ENCODE measurements at places on chromosomes 5 and 9.

DNA sequence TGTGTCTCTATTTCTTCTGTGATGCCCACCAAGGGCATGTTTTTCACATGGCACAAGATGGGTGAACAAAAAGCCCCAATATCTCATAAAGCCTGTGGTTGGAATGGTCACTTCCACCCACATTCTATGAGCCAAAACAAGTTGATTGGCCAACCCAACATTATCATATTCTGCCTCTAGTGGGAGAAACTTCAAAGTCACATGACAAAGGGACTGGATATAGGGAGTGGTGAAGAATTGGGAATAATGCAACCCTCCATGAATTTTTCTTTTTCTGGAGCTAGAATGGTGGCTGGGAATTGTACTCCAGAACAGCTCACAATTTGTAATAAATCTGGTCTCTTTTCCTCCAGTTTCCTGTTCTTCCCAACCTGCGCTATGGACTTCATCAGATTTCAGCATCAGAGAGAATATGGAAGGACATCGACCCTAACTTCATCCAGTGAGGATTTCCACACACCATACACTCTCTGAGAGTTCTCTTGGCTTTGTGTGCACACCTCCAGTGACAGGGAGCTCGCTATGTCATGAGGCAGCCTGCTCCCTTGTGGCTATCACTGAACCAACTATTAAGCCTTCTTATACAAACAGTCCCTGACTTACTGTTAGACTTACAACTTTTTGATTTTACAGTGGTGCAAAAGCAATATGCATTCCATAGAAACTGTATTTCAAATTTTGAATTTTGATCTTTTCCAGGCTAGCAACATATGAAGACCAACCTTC is 12.0 kb upstream of the B4GALT1 start:
- DNase-seq: no peak

DNA sequence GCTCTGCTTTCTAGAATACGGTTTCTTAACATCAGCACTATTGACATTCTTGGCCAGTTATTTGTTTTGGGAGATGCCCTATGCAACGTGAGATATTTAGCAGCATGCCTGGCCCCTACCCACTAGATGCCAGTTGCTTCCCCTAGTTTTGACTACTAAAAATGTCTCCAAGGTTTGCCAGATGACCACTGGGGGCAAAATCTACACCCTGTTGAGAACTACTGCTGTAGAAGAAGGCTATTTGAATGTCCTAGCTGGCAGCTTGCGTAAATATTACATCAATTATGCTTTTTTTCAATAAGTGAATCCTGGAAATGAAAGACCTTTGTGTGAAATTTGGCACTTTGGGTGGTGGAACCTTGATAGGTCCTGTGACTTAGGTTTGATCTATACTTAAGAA is 5.0 kb downstream of the NCBP1 start:
- DNase-seq: no peak

DNA sequence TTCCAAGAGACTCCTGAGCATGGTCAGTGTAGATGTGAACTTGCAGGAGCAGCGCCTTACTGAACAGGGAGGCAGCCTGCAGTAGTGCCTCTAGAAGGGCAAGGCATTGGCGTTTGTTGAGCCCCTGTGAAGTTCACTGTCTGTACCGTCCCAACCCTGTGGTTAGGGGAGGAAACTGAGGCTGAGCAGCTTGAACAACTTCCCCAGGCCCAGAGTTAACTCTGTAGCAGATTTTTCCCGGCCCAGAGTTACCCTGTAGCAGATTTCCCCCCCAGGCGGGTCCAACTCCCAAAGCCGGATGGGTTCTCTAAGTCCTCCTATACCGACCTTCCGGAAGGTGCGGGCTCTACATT is 9.6 kb downstream of the LMX1B start:
- no peak for DNase-seq

- DNase-seq: no peak
Observed at GRCh38 chr5:159333545-159333925, 3.2 kb upstream of the IL12B start.

DNA sequence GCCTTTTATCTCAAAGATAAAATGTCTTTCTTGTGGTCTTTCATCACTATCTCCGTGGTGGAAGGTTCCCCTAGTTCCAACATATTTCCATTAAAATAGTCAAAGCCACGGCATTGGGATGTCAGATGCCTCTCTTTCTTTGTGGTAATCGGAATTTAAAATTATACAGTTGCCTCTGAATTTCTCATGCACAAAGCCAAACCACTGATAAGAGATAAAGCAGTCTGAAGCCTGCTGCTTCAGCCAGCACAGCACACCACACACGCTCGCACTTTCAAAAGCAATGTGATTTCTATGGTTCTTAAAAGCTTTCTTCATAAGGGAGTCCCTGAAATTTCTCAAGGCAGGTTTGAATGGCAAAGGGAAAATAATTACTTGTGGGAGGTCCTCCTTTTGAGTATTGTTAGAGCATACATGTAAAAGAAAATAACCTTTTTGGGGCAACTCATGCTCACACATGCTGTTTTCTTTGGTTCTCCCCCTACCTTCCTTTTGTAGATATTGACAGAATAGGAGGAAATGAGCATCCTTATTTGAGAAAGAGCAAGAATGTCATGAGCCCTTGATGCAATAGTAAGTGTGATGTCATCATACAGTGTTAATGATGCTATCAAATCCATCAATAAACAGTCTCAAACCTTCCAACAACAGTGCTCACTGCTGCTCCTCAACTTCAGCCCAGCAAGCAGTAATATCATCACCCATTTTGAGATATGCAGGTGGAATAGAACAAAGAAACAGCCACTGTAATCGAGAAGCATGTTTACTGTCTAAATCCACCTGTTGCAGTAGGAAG is 85.7 kb upstream of the PPP1R2B start:
- DNase-seq: no peak

DNA sequence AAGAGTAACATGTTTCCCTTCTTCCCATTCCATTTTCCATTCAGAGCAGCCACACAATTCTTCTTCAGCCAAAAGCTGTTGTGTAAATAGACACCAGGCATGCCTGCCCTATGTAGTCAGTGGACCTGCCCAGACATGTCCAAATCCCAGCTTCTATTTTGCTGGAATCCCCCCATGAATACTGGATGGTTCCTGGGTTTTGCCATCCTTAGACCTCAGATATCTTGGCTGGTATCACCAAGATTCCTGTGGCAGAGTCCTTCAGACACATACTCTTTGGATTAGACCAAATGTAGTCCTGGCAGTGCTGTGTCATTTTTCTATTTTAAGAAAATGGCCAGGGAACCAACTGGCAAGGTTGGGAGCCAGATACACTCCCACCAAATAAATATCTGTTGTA is 10.3 kb downstream of the FST start:
- DNase-seq: no peak

DNA sequence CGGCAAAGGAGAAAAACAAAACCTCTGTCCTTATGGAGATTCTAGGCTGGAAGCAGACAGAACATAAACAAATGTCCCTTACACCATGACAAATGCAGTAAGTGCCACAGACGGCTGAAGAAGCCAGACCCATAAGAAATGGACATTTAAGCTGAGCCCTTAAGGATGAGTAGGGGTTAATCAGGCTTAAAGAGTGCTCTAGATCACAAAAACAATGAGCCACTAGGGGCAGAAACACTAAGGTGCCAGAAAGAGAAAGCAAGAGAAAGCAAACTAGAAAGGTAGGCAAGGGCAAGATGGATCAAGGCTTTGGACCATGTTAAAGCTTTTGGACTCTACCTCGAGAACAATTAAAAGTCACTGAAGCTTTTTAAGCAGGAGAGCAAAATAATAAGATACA is 326.9 kb upstream of the WWC1 start:
- no peak for DNase-seq

- DNase-seq: peak; percentile 8
Observed at GRCh38 chr5:55853818-55854217, 2.7 kb downstream of the IL31RA start.

DNA sequence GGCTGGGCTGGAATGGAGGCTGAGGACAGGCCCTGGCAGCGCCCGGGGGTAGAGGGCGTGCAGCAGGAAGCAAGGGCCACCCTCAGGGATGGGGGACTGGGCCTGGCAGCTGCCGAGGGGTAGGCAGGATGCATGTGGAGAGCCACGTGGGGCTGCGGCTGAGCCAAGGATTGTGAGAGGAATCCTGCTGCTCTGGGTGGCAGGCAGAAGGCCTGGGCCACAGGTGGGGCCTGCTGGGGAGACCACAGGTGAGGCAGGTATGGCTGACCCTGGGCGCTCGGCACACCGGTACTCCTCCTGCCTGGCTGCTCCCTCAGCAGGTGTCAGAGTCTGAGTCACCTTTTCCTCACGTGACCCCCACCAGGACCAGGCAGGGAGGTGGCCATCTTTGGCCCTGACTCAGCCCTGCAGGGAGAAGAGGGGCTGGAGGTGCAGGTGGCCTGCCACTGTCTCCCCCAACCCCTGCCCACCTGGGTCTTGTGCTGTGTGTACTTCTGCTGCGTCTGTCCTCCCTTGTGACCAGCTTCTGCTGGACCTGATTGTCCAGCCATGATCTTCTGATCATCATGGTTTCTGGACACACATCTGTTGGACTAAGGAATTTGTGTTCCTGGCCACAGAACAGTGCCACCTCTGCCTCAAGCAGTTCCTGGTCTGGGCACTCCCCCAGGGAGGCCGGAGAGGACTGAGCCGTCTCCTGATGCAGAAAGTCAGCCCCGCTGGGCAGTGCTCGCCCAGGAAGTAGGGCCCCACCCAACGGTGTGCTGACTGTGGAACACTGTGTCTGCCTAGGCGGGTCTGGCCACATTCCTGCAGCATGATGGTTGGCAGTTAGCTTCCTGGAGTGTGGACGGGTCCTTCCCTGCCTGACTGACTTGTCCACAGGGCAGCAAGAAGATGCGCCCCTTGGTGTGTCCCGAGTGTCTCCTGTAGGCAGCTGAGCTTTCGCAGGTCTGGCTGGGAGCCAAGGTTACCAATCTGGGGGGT is 6.4 kb downstream of the ARRDC1 start:
- DNase-seq: peak; percentile 96

DNA sequence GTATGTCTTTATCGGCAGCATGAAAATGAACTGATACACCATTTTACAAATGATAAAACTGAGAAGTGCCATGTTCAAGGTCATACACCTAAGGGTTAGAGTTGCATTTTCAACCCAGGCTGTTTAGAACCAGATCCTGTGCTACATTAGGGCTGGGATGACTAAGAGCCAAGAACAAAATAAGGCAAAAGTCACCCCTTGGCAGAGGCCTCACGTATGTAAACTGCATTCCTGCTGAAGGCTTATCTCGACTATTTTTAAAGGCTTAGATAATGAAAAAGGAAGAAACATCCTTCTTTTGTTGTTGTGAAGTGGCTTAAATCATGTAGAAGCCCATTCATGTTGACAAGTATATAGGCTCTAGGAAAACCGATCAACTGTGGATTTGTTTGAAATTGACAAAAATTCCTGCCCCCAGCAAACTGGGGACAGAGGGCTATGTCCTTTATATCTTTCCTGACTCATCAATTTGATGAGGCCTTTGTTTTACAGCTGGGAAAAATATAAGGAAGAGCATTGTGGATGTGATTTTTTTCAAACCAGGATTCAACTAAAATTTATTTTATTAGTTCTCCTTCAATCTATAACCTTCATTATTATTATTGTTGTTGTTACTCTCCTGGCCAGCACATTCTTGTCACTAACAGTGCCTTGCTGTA is 196.5 kb downstream of the SNX18 start:
- DNase-seq: no peak

DNA sequence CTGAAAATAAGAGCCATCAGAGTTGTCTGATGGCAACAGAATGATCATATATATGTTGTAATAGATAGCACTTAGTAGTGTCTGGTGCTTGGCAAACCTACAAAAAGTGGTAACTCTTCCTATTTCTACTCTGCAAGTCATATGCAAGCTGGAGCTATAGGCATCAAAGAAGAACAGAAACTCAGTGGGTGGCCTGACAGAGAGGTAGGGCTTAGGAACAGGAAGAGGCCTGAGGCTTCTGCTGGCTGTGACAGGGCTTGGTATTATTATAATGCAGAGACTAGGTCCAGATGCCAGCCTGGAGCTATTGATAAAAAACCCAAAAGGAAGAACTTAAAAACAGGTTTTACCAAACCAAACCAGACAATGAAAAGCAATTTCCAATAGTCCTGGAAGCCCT is 4.4 kb upstream of the DIAPH1 start:
- no peak for DNase-seq

- DNase-seq: peak; percentile 14
Observed at GRCh38 chr5:121189342-121190305, 662.1 kb upstream of the FTMT start.

DNA sequence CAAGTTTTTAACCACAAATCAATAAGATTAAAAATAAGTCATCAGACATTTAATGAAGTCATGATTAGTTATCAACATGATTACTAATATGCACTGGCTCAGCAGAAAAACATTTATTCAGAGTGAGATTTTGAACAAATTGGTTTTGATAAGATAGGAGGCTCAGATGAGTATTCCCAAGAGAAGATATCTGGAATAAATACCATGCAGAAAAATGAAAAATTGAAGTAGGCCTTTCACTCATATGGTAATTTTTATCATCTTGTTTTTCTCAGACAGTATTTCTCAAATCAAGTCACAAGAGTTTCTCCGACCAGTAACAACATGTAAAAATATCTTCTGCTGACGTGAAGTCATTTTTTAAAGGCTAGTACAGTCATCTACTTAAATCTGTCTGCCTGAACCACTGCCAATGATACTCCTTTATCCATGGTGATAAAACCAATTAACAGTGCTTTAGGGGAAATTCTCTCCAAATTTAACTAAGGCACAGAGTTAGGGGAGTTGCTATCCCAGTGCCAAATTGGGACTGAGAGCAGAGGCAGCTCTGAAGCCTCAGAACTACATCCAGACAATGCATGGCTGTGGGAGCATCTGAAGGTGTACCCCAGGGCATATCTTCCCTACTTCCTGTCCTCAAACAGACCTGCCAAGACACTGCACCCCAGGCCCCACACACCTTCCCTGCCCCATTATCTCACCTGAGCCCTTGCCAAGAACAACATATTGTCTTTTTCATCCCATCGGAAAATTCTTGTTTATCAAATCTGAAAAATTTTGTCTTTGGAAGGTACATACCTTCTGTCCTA is 105.5 kb upstream of the TSLP start:
- DNase-seq: no peak

GRCh38 chr5:133219296-133219695 is 167.5 kb downstream of the HSPA4 start:
- no peak for DNase-seq

GRCh38 chr5:72151169-72151568 is 43.9 kb downstream of the MAP1B start:
- no peak for DNase-seq

- no peak for DNase-seq
Observed at GRCh38 chr9:114430457-114430856, 42.7 kb upstream of the AKNA start.

- no peak for DNase-seq
Observed at GRCh38 chr9:86585422-86586143, 231.4 kb upstream of the TUT7 start.

Data from LNCaP clone FGC (cell line).